GM12865 (cell line): ENCODE measurements at places on chromosomes 11 and 22.
A peak's percentile ranks its signal among the peaks of the same experiment; 100 is the strongest.

GRCh38 chr11:13302420-13302958 is 24.9 kb downstream of the BMAL1 start:
- DNase-seq = no peak

- DNase-seq = peak; percentile 18
Measured at GRCh38 chr11:17770048-17770652, 35.6 kb downstream of the KCNC1 start.

- no peak for DNase-seq
Measured at GRCh38 chr11:75767228-75767572, 1.4 kb upstream of the DGAT2 start.

DNA sequence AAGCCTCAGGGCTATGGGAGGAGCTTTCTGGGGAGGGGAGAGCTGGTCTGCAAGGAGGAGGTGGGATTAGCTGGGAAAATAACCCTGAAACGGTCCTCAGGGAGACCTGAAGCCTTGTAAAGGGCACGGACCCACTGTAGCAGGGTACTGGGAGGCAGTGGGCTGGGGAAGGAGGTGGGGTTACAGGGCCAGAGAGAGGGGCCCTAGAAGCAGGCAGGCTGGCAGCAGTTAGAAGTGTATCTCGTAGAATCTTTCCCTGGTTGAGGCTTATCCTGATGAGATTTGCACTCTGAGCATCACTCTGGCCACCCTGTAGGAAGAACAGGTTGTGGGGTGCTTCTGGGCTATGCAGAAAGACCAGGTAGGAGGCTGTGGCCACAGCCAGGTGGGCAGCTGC is 29.6 kb downstream of the FBLN1 start:
- DNase-seq = no peak

DNA sequence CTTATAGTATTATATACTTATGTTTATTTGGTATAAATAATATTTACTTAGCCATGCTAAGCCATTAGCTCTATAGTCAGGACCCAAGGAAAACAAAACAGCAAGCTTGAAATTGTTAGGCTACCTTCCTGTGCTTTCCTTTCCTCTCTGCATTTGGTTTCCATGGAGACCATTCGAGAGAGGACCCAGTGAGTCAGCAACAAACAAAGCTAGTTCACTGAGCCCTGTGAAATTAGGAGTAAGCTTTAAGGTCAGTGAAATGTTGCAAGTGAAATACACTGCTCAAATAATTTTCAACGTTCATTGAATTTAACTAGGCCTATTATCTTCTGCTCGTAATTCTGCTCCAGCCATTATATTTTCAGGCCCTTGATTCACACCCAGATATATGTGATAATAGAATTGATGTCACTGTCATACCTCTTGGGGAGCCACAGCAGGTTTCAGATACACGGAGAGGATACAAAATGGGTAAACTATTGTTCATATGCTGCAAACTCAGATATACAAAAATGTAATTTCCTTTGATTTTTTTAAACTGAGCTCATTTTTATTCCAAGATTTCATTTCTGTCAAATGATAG is 9.1 kb upstream of the OR10D3 start:
- no peak for DNase-seq

GRCh38 chr22:44172370-44173108 is 8.2 kb upstream of the PARVG start:
- DNase-seq = peak; percentile 67

DNA sequence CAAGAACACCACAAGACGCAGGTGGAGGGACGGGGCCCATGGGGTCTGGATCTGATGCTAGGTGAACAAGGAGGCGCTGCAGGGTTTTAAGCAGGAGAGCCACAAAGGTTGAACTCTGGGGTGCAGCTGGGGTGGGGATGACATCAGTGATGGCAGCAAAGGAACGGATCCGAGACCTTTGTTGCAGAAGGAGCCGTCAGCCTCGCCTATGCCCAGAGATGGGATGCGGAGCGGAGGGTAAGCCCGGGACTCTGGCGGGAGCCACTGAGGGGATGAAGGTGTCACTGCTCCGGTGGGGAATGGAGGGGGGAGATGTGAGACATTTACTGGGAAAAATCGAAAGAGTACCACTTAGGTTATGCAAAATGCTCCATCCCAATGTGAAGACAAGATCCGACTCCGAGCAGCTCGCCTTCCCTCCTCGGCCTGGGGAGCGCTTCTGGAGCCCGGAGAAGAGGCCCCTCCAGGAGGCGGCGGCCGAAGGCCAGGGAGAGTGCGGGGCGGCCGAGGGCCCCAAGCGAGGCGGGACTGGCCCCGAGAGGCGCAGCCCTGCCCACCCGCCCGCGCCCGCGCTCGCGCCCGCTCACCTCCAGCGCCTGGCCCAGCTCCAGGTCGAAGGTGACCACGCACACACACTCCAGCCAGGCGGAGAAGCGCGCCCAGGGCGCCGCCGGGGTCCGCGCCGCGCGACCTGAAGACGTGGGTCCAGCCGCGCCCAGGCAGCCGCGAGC is 422 bp downstream of the DENND6B start:
- no peak for DNase-seq

DNA sequence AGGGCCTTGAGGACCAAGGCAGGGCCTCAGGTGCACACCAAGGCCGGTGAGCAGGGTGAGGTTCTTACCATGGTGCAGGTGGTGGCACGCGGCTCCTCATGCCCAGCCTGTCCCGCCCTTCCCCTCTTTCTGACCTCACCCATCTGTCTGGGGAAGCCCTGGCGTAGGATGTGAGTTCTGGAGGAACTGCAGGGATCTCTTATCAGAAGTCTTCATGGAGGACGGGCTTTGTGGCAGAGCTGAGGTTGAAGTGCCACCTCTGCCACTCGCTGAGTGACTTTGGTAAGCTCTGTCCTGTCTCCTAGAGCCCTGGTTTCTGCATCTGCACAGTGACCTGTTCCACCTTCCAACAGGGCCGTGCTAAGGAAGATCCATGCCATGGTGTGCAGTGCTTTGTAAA is 49.1 kb downstream of the LRRC32 start:
- no peak for DNase-seq
